ENCODE measurements at places on chromosomes 5 and 9.
A peak's percentile ranks its signal among the peaks of the same experiment; 100 is the strongest.

GRCh38 chr5:81963544-81963943 is 8.3 kb upstream of the ATG10 start:
- DNase-seq, result no peak

DNA sequence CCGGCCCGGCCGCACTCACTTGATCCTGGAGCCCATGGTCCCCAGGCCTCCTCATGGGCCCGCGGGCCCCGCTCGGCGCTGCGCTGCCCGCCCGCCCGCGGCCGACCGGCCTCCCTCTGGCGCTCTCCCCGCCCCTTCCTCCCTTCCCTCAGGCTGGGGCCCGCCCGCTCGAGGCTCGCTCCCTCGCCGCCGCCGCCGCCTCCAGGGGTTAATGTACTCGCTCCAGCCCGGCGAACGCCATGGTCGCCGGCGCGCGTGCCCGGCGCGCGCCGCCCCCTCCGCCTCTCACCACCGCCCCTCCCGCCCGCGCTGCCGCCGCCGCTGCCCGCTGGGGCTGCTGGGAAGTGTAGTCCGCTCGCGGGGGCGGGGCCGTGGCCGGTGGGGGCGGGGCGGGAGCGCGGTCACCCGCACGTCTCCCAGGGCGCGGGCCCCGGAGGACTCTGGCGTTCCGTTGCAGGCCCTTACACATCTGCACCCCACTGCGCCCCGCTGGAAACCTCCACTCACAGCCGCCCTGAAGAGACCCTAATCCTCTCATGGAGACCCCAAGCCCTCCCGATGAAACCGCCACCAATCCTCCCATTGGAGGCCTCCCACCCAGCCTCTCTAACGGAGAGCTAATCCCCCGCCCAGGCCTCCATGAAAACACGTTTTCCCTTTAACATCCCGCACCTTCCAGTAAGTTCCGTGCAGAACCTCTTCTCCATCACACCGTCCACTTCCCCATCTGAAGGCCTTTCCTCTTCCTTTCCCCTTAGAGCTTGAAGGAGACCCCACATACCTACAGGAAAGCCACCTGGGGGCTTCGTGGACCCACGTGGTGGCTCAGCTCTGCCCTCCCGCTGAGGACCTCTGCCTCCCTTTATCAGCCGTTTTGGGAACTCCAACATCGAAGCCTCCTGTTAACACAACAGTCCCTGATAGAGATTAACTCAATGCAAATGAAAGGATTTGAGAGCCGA is at the start of gene DENND1A:
DENND1A (minus strand) TSS at position 257 of the 962 bp plus-strand sequence; CDS start at position 36, 221 bp downstream.
- DNase-seq, result peak; percentile 76

DNA sequence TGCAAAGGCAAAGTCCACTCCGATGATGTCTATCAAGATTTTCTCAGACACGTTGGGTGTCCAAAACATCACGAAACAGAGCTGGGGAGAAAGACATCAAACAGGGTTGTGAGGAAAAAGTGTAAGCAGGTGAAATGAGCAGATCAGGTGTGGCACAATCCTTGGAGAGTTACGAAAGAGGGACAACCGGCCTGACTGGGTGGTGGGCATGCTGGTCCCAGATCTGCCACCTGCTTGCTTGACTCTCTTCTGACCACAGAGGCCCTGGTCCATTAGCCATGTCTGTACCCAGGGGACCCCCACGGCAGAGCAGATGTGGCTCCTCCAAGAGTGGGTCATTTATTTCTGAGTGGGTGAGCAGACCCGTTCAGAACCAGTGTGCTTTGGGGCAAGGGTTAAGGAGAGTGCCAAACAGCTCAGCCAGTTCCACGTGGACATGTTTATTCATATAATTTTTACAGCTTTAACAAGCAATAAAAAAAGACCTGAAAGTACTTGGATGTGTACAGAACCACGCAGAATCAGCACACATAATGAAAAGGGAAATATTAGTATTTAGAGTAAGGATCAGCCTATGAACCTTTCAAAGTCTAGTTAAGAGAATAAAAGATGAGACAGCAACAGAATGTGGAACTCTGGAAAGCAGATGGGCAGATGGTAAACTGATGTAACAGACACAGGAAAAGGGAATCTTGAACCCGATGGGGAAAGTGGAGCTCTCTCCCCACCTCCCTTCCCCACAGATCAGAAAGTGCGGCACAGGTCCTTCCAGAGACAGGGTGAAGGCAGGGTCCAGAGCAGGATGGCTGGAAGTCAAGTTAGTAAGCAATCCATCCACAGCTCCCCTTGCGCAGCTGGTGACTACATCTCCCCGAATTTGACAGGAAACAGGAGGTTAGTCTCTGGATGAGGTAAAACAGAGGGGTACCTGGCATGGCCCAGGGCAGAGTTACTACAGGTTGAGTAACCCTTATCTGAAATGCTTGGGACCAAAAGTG is 52.5 kb downstream of the OTULIN start:
- no peak for DNase-seq

DNA sequence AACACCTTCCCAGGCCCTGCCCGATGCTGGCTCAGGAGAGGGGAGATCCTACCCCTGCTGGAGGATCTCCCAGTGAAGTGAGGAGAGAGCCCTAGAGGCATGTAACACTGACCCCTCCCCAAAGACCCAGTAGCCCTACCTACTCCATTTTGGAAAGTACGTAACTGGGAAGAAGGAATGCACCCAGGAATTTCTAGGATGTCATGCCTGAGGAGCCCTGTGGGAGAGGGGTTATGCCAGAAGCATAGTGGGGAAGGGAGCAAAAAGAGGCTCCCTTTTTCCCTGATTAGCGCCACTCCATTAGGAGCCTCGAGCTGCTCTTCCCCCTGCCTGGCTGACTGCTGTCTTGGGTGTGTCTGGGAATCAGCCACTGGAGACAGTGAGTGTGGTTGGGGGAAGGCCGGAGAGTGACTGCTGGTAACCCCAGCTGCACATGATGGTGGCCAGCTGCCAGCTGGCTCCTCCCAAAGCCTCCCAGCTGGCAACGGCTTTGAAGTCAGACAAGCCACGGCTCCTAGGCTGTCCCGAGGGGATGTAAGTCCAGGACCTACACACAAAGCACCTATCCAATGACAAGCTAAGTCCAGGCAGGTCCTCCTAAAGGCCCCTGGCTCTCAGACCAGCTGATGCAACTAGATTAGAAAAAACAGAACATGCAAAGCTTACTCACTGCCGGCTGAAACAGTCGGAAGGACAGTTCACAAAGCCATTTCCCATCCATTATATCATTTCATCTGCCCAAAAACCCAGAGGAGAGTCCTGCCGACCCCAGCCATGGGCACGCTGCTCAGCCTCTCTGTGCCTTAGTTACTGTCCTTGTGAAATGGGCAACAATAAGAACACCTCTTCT is 136.5 kb upstream of the ABCA1 start:
- no peak for DNase-seq

- DNase-seq, result no peak
These were observed 152.5 kb downstream of the TRIO start for GRCh38 chr5:14295610-14296009.

All from activated naive CD8-positive, alpha-beta T cell treated with anti-CD3 and anti-CD28 coated beads, Interleukin-2, amount 50 U/mL, for 16 hours (primary cell).